Stimulated activated CD4-positive, alpha-beta T cell treated with anti-CD3 and anti-CD28 coated beads, Interleukin-12 subunit alpha, Interleukin-12 subunit beta, amount 100 ng/mL, for 24 hours (primary cell): ENCODE measurements at places on chromosomes 5 and 9.

- DNase-seq, result no peak
Observed at GRCh38 chr5:125381290-125381689, 634.9 kb upstream of the ZNF608 start.

DNA sequence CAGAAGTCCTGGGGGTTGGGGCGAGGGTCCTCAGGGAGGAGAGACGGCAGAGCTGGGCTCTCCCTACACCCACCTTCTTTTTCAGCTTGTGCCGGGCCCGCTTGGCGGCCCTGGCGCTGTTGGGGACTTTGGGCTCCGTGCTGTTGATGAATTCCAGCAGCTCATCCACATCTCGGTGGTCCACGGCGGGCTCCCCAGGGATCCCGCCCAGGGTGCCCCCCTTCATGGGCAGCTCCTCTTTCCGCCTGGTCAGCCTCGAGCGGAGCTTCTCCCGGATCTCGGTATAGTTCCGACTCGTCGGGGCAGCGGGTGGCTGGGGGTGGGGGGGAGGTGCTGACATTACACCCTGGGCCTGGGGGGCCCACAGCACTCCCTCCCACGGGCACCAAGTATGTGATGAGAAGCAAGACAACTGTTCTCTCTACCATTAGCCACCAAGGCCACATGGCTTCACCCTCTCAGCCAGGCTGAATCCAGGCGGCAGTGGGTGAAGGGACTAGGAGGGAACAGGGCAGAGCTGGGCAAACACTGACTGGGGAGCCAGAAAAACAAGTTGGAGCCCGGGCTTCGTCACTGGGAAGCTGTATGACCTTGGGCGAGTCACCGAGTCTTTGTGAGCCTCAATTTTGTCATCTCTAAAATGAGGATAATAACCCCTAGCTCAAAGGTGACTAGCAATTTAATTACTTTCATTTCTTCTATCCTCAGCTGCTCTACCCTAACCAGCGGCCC is 14.6 kb upstream of the DDX41 start:
- DNase-seq, result no peak

DNA sequence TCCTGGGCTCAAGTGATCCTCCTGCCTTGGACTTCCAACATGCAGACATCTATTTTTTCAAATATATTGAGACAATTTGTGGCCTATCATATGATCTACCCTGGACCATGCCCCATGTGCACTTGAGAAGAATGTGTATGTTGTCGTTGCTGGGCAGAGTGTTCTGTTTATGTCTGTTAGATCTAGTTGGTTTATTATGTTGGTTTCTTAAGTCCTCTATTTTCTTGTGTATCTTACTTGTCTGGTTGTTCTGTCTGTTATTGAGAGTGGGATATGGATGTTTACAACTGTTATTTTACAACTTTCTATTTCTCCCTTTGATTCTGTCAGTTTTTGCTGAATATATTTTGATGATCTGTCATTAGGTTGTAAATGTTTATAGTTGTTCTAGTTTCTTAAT is 10.2 kb upstream of the TMEM171 start:
- DNase-seq, result no peak

GRCh38 chr9:93086447-93087224 is 9.4 kb upstream of the CARD19 start:
- DNase-seq, result no peak

DNA sequence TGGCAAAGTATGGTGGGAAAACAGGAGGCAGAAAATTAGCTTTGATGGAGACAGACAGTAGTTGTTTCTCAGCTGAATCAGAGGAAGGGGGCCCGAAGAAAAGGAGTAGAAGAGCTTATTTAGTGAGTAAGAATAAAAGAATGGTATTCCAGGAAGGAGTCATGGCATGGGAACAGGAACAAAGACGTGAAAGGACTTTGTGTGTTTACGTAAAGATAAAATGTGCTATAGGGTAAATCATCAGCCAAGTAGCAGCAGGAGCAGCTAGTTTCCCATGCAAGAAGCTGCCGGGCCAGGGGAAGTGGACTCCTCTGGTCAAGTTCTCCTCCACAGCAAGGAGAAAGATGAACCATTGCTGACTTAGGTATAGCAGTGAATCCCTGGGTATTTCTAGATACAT is 454.5 kb downstream of the HINT1 start:
- no peak for DNase-seq

GRCh38 chr5:150431048-150431447 is 18.3 kb upstream of the CD74 start:
- DNase-seq, result no peak

- no peak for DNase-seq
Observed at GRCh38 chr5:176557846-176558245, 8.7 kb downstream of the CDHR2 start.

DNA sequence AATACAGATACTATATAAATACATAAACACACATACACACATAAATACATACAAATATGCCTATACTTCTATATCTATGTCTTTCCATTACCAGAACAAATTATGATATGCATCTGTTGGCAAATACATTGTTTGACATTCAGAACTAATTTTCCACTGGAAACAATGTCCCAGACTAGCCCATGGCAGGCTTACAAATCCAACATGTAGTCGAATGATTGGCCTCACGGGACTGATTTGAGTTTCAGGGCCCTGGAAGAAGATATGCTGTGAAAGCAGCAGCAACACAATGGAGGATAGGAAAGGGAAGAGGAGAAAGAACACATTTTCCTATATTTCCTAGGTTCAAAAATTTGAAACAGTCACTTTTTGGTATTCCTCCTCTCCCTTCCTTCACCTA is 881.1 kb upstream of the DMAC1 start:
- no peak for DNase-seq

DNA sequence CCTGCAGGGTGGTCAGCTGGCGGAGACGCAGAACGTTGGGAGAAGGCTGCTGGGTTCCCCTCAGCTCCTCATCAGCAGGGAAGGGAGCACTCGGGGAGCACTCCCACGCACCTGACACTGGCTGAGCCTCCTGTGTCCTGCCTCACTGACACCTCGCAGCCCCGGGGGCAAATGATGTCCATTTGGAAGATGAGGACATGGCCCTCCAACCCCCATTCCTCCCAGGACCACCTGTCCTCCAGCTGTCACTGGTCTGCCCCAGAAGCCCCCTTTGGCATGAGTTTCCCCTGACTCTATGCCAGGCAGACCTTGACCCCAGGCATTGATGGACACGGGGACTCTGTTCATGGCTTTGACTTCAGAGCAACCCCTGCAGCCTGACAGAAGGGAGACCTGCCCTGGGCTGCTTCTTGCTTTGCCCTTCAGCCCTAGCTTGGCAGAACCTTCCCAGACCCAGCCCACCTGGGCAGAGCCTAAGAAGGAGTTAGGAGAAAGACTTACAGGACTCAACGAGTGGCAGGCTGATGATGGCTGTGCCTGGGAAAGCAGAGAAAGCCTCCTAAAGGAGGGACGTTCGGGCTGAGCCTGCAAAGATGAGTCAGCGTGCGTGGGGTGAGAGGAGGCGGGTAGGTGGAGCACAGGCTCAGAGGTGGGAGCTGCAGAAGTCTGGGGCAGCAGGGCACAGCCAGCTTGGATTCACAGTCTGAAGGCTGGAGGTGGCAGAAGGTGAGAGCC is 90.6 kb downstream of the LMX1B start:
- DNase-seq, result no peak

GRCh38 chr9:13716601-13717321 is 437.3 kb upstream of the MPDZ start:
- DNase-seq, result no peak

DNA sequence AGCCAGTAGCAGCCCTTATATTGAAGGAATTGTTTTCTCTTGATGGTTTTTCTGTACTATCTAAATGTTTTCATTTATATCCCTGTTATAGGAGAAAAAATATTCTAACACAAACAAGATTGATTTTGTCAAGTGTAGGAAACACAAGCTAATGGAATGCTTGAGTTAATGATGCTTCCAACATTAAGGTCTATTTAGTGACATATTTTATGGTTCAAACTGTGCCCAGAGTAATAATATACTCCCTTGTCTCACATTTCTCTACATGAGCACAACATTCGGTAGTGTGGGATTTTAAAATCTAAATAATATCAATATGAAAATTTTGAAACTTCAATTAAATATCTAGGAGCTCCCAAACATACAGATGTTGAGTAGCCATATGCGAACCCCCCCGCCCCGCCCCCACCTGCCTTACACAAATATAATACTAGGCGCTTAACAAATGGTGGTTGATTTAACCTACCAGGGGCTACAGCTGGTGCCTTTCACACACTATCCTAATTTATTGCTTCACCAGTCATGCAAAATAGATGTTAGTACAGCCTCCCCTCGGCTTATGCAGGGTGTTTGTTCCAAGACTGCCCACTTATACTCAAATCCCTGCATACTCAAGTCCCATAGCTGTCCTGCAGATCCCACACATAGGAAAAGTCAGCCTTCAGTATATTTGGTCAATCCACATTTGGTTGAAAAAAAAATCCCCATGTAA is 124.1 kb upstream of the ACO1 start:
- DNase-seq, result no peak

DNA sequence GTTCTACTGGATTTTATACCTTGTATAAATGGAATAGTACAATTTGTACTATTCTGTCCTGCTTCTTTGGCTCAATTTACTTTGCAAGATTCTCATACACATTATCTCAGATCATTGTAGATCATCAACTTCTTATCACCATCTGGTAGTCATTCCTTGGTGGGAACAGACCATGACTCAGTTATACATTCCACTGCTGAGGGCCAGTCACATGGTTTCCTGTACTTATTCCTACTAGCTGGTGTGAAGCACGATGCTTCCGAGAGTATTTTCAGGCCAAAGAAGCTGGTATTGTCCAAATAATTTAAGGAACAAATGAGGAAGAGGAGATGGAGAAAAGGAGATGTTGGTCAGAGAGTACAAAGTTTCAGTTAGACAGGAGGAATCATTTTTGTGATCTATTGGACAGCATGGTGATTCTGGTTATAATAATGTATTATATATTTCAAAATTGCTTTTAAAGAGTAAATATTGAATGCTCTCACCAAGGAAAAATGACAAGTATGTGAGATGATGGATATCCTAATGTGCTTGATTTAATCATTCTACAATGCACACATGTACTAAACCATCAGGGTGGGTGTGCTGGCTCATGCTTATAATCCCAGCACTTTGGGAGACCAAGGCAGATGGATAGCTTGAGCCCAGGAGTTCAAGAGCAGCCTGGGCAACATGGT is 124.1 kb downstream of the SYK start:
- no peak for DNase-seq

- DNase-seq, result no peak
Observed at GRCh38 chr9:110095776-110096175, 112.2 kb downstream of the C9orf152 start.

DNA sequence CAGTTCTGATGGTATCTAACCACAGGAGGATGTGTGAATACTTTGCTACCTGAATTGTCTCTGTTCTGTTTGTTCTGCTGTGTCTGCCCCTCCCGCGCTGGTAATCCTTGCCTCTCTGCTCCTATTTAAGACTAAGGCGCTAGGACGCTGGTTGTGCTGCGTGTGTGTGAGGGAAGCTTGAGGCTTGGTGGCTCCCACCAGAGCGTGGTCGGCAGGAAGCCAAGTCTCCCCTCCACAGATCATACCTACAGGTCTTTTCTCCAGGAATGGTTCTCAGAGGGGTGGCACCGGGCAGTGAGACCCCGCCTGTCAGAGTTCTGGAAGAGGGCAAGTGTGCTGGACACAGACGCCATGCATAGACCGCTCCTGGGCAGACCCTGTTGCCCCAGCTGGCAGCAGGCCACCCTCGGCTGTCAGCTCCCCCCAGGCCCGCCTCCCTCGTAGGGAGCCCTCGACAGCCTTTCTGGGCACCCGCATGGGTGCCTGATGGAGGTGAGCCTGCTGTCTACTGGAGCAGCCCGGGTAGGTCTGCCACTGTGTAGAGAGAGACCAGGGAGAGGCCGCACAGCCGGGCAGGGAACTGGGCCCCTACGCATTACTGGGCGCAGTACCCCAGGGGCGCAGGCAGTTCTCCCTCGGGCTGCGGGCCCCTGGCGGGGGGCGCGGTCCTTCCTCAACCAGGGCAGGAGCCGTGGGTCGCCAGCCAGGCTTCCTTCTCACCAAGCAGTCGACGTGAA is 53.4 kb upstream of the ROR2 start:
- DNase-seq, result no peak

GRCh38 chr5:148950892-148951291 is 112.0 kb downstream of the SH3TC2 start:
- DNase-seq, result no peak

DNA sequence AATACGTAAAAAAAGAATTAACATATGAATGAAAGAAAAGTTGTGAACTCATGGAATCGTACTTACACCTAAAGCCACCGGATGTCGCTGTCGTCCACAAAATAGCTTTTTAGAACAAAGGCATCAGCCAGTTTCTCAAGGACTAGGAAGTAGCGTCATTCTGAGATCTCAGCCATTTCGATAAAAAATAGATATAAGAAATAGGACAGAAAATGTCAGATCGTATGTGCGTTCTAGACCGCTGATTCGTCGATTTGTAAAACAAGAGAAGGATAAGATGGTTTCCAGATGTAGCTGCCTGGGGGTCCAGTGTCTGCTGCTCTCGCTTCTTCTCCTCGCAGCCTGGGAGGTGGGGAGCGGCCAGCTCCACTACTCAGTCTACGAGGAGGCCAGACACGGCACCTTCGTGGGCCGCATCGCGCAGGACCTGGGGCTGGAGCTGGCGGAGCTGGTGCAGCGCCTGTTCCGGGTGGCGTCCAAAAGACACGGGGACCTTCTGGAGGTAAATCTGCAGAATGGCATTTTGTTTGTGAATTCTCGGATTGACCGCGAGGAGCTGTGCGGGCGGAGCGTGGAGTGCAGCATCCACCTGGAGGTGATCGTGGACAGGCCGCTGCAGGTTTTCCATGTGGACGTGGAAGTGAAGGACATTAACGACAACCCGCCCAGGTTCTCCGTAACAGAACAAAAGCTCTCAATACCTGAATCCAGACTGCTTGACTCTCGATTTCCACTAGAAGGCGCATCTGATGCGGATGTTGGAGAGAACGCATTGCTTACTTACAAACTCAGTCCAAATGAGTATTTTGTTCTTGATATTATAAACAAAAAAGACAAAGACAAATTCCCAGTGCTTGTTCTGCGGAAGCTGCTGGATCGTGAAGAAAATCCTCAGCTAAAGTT is at the start of gene PCDHA10:
Gene PCDHA10, plus strand, starts transcription at position 126 of the 903 bp plus-strand sequence. Its CDS starts 152 bp downstream, at position 278.
- DNase-seq, result no peak

DNA sequence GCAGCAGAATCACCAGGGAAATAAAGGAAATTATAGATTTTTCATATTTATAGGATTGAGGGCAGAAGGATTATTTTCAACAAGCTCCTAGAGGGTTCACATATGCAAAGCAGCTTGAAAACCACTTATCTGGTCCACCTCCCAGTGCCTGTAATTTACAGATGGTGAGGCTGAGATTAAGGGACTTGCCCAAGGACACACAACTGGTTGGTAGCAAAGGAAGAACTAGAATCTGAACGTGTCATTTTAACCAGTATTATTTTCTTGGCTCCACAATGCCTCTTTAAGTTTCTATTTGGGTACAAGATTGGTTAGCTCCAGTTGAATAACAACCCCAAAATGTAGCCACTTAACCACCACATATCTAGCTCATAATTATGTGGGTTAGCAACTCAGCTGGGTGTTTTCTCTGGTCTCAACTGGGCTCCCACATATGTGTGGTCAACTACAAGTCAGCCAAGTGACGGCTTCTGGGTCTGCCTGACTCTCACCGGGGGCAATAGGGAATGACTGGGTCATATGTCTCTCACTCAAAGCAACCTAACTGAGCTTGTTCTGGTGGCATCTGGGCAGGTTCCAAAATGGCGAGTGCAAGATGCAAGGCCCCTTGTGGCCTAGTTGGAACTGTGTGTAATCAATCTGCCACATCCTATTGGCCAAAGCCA is 127.7 kb downstream of the ZDHHC21 start:
- no peak for DNase-seq
